H9 (cell line): ENCODE measurements at places on chromosomes 4 and X. TPM values are rescaled to one million over a fixed set of nuclear protein-coding genes. Genes with fewer than 3 reads are reported as not detected.

DNA sequence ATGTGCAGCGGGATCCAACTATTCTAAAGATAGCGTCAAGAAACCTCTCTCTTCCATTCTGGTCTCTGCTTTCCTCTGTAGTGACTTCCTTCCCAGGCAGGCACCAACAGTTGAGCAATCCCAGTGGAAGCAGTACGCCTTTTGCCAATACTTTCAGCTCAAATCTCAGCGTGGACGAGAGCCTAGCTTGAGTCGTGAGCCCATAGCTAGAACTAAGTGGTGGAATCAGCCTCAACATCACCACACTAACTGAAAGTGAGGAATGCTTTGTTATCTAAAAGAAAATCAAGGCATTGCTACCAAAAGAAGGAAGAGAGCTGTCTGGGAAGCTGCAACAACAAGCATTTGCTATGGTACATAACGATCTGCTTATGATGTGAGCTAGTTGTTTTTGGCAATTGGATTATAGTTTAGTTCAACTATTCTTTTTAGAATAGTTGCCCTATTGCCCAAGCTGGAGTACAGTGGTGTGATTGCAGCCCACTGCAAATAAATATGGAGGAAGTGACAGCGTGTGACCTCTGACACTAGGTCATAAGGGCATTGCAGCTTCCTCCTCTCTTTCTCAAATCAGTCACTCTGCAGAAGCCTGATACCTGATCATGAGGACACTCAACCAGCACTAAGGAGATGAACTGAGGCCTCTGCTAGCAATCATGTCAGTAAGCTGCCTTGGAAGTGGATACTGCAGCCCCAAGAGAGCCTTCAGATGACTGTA lies 24.7 kb upstream of the FRYL start:
- no peaks in the 10 kb centered on the region for H3K27me3 ChIP-seq
- no peaks in the 10 kb centered on the region for H3K36me3 ChIP-seq
- no peak overlapping the region for H3K27ac ChIP-seq
- H3K4me3 ChIP-seq: no peak overlapping the region; the same call in 2 of the 3 replicates
- H3K4me1 ChIP-seq: no peaks in the 10 kb centered on the region

DNA sequence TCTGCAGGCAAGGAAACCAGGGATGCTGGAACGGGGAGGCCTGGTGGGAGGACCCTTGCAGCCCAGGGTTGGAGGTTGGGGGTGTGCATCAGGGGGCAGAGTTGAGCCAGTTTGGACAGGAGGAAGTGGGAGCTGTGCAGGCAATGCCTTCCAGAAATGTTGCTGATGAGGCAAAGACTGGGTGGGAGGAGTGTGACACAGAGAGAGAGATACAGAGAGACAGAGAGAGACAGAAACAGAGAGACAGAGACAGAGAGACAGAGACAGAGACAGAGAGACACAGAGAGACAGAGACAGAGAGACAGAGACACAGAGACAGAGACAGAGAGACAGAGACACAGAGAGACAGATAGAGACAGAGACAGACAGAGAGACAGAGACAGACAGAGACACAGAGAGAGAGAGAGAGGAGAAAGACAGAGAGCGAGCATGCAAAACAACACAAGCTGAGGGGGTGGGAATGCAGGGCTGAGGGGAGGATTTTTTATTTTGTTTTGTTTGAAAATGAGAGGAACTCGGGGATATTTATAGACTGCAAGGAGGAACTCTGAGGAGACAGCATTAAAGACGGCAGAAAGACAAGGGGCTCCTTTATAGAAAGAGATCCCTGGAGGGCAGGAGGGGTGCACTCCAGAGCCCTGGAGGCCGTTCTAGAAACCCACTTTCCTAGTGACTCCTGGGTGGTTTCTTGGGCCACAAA lies 1.9 kb upstream of the HAUS3 start:
- no peaks in the 10 kb centered on the region for H3K27me3 ChIP-seq
- DNase-seq: peak; percentile 31
- H3K27ac ChIP-seq: no peak overlapping the region
- H3K36me3 ChIP-seq: peaks cover 16% of the 10 kb centered on the region

DNA sequence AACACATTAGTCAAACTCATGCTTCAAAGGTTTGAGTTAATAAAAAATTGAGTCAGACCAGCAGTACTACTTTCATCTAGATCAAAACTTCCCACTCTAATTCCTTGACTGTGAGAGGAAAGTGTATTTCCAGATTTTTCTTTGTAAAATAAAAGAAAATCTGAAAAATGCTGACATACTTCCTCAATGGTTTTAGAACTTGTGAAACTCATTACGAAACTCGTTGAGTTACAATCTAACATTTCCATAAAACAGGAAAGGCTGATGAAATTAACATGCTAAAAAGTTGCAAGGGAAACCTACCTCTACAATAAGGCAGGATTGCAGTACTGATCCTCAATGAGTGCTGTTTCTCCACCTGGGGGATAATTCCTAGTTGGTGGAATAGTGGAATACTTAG lies 217.8 kb upstream of the HCCS start:
- DNase-seq: no peak
- no peaks in the 10 kb centered on the region for H3K4me1 ChIP-seq
- no peaks in the 10 kb centered on the region for H3K27me3 ChIP-seq
- no peak overlapping the region for H3K4me3 ChIP-seq

DNA sequence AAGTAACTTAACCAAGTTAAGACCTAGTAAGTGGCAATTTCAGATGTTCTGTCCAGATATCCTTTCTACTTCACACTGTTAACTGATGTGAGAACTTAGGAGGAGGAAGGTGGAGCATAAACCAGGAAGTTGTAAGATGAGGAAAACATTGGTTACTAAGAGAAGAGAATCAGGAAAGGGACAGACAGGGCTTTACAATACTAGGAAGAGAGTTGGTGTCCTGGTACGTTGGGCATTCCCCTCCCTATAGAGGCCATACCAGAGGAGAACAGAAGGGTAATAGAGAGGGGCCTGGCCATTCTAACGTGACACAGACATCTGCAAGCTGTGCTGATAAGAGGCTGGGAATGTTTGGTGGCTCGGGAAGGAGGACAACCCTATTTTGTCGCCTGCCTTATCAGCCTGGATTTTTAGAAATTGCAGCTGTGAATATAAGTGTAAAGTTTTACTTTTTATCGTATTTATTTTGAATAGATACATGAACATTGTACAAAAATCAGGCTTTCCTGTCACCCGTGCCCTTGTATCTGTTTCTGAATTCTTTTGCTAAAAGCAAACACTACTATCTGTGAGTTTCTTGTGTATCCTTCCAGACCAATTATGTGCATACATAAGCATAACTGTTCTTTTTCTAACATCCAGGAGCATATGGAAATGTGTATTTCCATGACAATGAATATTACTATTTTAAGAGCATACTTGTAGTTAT lies 53.5 kb upstream of the HPRT1 start:
- no peak for DNase-seq
- no peak overlapping the region for H3K27ac ChIP-seq
- peaks cover 36% of the 10 kb centered on the region for H3K36me3 ChIP-seq
- no peaks in the 10 kb centered on the region for H3K4me1 ChIP-seq

Gene ZXDA
- not detected in 2 replicates for total RNA-seq

Gene MAGEA2B
- total RNA-seq: not detected in 2 replicates

- H3K4me1 ChIP-seq: peaks cover 34% of the 10 kb centered on the region
- peaks cover 25% of the 10 kb centered on the region for H3K36me3 ChIP-seq
- H3K4me3 ChIP-seq: no peak overlapping the region; the same call in 2 of the 3 replicates
- H3K27ac ChIP-seq: no peak overlapping the region
- DNase-seq: no peak
Observed at GRCh38 chr4:78332976-78333375, 218.6 kb upstream of the ANXA3 start.

GRCh38 chr4:53161787-53162433 lies 204.0 kb downstream of the SCFD2 start:
- DNase-seq: no peak
- no peak overlapping the region for H3K27ac ChIP-seq
- no peaks in the 10 kb centered on the region for H3K4me1 ChIP-seq
- H3K36me3 ChIP-seq: no peaks in the 10 kb centered on the region; the same call in 2 of the 3 replicates

Gene NIPAL1
- total RNA-seq: 13.1 and 16.9 TPM in 2 replicates

DNA sequence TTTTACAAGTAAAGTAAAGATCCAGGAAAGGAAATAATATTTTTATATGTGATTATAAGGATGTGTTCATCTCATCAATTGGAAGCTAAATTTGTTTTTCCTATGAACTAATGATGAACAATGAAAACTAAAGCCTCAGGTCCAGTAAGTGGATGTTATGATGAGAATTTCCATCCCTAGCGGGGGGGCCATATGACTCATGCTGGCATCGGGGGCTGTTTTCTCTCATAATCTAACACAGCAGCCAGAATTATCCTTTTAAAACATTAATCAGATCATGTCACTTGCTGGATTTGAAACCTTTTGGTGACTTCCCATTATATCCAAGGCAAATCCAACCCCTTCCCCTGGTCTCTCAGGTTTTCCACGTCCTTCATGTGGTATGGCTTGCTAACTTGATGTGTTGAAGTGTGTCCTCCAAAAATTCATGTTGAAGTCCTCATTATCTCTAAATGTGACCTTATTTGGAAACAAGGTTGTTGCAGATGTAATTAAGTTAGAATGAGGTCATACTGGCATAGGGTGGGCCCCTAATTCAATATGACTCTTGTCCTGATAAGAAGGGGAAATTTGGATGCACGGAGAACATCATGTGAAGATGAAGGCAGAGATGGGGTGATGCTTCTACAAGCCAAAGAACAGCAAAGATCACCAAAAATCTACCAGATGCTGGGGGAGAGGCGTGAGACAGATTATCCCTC lies 96.8 kb downstream of the AKAP4 start:
- H3K27me3 ChIP-seq: no peaks in the 10 kb centered on the region
- H3K27ac ChIP-seq: no peak overlapping the region
- no peaks in the 10 kb centered on the region for H3K36me3 ChIP-seq
- peaks cover 8% of the 10 kb centered on the region for H3K4me1 ChIP-seq

- H3K27me3 ChIP-seq: no peaks in the 10 kb centered on the region
- no peaks in the 10 kb centered on the region for H3K4me1 ChIP-seq
- peaks cover 5% of the 10 kb centered on the region for H3K36me3 ChIP-seq
Observed at GRCh38 chrX:48667509-48667908, 16.1 kb upstream of the WAS start.

GRCh38 chr4:147747787-147748454 lies 16.0 kb downstream of the ARHGAP10 start:
- no peaks in the 10 kb centered on the region for H3K27me3 ChIP-seq
- H3K4me3 ChIP-seq: no peak overlapping the region
- no peaks in the 10 kb centered on the region for H3K36me3 ChIP-seq
- no peaks in the 10 kb centered on the region; the same call in 1 of the 2 replicates for H3K4me1 ChIP-seq
- H3K27ac ChIP-seq: no peak overlapping the region
- no peak for DNase-seq

Gene FAM236C
- total RNA-seq: not detected in 2 replicates

DNA sequence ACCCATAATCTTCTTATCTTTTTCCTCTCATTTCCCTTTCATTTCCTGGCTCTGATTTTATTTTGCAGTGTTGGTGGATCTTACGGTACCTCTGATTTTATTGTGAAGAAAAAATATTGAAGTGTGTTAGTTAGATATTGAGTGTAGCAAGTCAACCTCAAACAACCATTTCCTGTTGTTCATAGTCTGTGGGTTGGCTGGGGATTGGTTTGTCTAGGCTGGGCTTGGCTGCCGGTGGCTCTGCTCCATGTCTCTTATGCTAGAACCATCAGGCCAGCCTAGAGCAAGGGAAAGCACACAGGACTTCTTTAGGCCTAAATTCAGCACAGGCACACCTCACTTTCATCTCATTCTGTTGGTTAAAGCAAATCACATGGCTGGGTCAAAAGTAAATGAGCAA lies 383.1 kb upstream of the LCORL start:
- H3K27ac ChIP-seq: no peak overlapping the region
- no peaks in the 10 kb centered on the region for H3K27me3 ChIP-seq
- DNase-seq: no peak

Gene SPANXD
- total RNA-seq: not detected in 2 replicates

Gene GPC3
- total RNA-seq: 106 and 108 TPM in 2 replicates

GRCh38 chr4:39910064-39910463 lies 67.6 kb downstream of the PDS5A start:
- H3K4me1 ChIP-seq: no peaks in the 10 kb centered on the region
- no peaks in the 10 kb centered on the region for H3K27me3 ChIP-seq
- peaks cover 63% of the 10 kb centered on the region for H3K36me3 ChIP-seq
- no peak overlapping the region for H3K27ac ChIP-seq
- H3K4me3 ChIP-seq: no peak overlapping the region
- DNase-seq: no peak

GRCh38 chr4:170773709-170774273 lies 684.0 kb upstream of the AADAT start:
- no peaks in the 10 kb centered on the region for H3K36me3 ChIP-seq
- no peaks in the 10 kb centered on the region for H3K27me3 ChIP-seq
- no peaks in the 10 kb centered on the region for H3K4me1 ChIP-seq
- no peak for DNase-seq

Gene OTC
- not detected in 2 replicates for total RNA-seq

DNA sequence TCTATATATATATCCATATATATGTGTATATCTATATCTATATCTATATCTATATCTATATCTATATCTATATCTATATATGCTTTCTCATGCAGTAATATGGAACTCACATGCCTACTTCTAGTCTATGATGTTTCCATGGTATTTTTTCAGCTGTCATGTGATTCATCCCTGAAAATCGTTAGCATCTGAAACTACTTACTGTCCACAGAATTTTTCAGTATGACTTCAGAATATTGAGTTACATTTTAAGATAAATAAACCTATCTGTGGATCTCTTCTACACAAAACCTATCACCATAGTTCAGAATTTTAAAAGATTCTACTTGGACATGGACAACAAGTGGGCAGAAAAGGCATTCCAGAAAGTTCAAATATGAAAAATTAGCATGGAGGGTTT lies 855.1 kb upstream of the INTU start:
- no peaks in the 10 kb centered on the region for H3K27me3 ChIP-seq
- no peak for DNase-seq
- H3K4me3 ChIP-seq: no peak overlapping the region
- H3K27ac ChIP-seq: no peak overlapping the region
- H3K4me1 ChIP-seq: no peaks in the 10 kb centered on the region

GRCh38 chrX:70026851-70027200 lies 22.9 kb downstream of the AWAT2 start:
- H3K27ac ChIP-seq: no peak overlapping the region
- no peaks in the 10 kb centered on the region for H3K36me3 ChIP-seq
- H3K4me1 ChIP-seq: no peaks in the 10 kb centered on the region
- no peak for DNase-seq
- no peak overlapping the region for H3K4me3 ChIP-seq

Gene CT45A2
- total RNA-seq: not detected in 2 replicates

DNA sequence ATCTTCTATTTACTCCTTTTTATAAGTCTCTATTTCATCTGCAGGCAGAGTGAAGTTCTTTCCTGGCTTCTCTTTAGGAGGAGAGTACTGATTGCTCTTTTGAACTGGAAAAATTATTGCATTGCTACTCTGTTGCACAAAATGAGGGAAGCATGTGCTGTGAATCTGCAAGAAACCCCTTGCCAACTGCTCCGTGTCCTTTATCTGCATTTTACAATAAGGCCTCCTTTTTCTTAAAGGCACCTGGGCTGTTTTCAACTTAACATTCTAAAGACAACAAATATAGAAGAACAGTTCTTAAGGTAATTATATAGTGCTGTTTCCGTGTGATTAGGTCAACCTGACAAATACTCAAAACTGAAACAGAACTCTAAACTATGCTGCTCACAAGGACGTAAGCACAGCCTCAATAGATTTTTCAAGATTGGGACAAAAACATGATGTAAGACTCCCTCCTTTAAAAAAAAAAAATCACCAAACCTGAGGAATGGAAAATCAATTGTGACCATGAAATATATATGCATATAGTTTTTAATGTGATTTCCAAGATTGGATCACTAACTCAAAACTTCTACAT lies 716.6 kb upstream of the INTU start:
- H3K27ac ChIP-seq: no peak overlapping the region
- DNase-seq: no peak
- no peaks in the 10 kb centered on the region for H3K27me3 ChIP-seq
- H3K4me3 ChIP-seq: no peak overlapping the region
- no peaks in the 10 kb centered on the region; the same call in 1 of the 3 replicates for H3K36me3 ChIP-seq

Gene TMEM156
- not detected in 2 replicates for total RNA-seq
